Subcutaneous preadipocyte (primary cell): ENCODE measurements at places on chromosomes 16 and 17. TPM values are rescaled to one million over a fixed set of nuclear protein-coding genes. Genes with fewer than 3 reads are reported as not detected.

The TBC1D3D gene
- under 0.01 and 0.59 TPM in 2 replicates for total RNA-seq

The FBXW10 gene
- 0.20 TPM in 1 of 2 replicates, not detected in the other for total RNA-seq

The OR4D2 gene
- not detected in 2 replicates for total RNA-seq

The CAMKK1 gene
- total RNA-seq = 9.9 and 11.3 TPM in 2 replicates

The EFNB3 gene
- total RNA-seq = 0.37 and 0.59 TPM in 2 replicates

The CACNG3 gene
- not detected in 2 replicates for total RNA-seq

The TSPOAP1 gene
- under 0.01 TPM in 1 of 2 replicates, not detected in the other for total RNA-seq

The TBC1D3C gene
- total RNA-seq = not detected in 2 replicates

The CSH2 gene
- not detected in 2 replicates for total RNA-seq

The JPH3 gene
- not detected in 2 replicates for total RNA-seq

The TNFSF12 gene
- 5.5 and 8.5 TPM in 2 replicates for total RNA-seq

The EIF1 gene
- 55.1 and 55.7 TPM in 2 replicates for total RNA-seq

The OTOA gene
- under 0.01 and 0.37 TPM in 2 replicates for total RNA-seq

The MRPL27 gene
- 46.1 and 60.3 TPM in 2 replicates for total RNA-seq

The NUP85 gene
- 37.1 and 49.5 TPM in 2 replicates for total RNA-seq

The ZNF213 gene
- 4.4 and 7.4 TPM in 2 replicates for total RNA-seq

The HOXB7 gene
- 3.5 and 4.0 TPM in 2 replicates for total RNA-seq

The NEUROD2 gene
- total RNA-seq = not detected in 2 replicates

The MYH13 gene
- not detected in 2 replicates for total RNA-seq

The ANKFN1 gene
- not detected in 2 replicates for total RNA-seq

The CPHXL2 gene
- total RNA-seq = not detected in 2 replicates

The GINS3 gene
- 5.5 and 6.1 TPM in 2 replicates for total RNA-seq

The OR1A1 gene
- total RNA-seq = not detected in 2 replicates

The CDH1 gene
- total RNA-seq = under 0.01 TPM in 1 of 2 replicates, not detected in the other

The LGALS9C gene
- not detected in 2 replicates for total RNA-seq

The P2RX1 gene
- not detected in 2 replicates for total RNA-seq

The C17orf67 gene
- total RNA-seq = 0.73 and 0.98 TPM in 2 replicates

The SPIRE2 gene
- total RNA-seq = 2.6 and 3.9 TPM in 2 replicates

The TPSG1 gene
- total RNA-seq = not detected in 2 replicates

The IKZF3 gene
- total RNA-seq = not detected in 2 replicates

The FNDC8 gene
- total RNA-seq = not detected in 2 replicates

The ACLY gene
- total RNA-seq = 233 and 404 TPM in 2 replicates

The PRSS27 gene
- 0.37 and 0.78 TPM in 2 replicates for total RNA-seq

The PARN gene
- 28.7 and 32.1 TPM in 2 replicates for total RNA-seq

The UMOD gene
- not detected in 2 replicates for total RNA-seq
